NCI-H510A (cell line): ENCODE measurements at places on chromosomes 5 and 9.

DNA sequence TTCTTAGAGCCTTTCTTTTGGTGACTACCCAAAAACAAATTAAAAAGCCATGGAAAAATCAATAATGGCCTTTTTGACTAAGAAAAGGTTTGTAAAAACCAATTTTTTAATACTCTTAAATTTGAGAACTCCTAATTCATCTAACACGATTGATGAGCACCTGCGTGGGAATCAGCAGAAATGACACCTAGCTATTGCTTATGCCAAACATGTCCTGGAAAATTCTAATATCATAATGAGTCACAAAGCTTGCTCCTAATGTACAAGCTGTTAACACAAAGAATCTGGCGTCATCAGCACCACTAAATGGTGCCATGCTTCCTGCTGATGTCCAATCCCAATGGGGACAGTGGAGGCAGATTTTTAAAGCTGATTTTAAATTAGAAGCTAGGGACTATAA, 146.2 kb upstream of the LRRTM2 start:
- no peak for DNase-seq

DNA sequence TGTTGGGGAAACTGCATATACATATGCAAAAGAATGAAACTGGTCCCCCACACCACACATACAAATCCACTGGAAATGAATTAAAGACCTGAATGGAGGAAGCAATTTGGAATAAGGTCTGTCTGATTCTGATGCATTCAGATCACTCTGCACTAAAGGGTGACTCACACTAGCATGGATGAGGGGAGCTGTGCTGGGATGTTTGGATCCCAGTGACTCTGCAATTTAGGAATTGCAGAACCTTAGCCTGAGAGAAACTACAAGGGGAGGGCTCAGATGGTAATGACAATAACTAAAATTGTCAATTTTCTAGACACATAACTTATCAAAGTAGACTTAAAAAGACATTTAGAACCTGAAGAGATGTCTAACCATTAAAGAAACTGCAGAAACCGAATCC, 312.0 kb downstream of the CDK5RAP2 start:
- no peak for DNase-seq

DNA sequence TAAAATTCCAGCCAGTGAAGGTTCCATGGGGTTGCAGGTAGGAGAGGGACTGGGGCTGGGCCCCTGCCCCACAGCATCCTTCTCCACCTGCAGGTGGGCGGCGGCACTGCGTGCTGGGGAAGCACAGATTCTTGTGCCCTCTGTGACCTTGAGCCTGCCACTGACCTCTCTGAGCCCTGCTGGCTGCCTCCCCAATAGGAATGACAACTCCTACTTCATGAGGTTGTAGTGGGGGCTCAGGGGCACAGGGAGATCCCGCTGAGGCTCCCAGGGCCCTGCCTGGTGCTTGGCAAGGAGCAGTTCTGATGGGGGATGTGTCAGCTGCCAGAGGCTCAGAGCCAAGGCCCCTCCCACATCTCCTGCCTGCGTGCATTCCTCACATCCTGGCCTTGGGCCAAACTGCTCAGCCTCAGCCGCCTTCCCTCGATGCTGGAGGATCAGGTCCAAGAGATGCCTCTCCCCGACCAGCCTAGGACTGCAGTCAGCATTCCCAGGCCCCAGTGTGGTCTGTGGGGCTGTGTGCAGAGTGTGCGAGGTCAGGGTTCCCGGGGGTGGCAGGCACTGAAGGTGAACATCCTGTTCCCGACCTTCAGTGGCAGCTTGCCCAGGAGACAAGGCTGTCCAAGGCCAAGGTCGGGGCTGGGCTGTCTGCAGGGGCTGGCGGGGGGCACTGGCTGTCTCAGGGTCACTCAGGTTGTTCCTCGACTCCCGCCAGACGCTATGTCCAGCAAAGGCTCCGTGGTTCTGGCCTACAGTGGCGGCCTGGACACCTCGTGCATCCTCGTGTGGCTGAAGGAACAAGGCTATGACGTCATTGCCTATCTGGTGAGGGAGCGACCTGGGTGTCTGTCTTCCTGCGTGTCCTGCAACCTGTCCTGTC, 7.0 kb downstream of the ASS1 start:
- peak; percentile 73 for DNase-seq

DNA sequence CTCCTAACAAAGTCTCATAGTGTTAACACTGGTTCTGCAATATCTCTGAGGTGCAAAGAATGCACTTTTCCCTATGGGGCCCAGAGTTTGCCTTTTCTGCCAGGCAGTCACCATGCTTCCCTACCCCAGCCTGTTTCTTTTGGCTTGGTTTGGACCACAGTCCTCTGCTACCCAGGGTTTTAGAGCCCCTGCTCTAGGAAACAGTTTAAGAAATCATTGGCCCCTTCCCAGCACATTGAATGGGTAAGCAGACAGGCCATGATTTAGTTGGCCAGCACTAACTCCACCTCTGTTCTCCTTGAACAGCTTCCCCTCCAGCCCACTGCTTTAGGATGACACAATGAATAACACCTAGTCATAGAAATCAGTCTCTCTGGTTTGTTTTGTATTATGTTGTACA, 73.2 kb downstream of the UBAP1 start:
- no peak for DNase-seq

- DNase-seq, result no peak
These were observed 41.0 kb upstream of the FBN2 start for GRCh38 chr5:128579093-128579492.

DNA sequence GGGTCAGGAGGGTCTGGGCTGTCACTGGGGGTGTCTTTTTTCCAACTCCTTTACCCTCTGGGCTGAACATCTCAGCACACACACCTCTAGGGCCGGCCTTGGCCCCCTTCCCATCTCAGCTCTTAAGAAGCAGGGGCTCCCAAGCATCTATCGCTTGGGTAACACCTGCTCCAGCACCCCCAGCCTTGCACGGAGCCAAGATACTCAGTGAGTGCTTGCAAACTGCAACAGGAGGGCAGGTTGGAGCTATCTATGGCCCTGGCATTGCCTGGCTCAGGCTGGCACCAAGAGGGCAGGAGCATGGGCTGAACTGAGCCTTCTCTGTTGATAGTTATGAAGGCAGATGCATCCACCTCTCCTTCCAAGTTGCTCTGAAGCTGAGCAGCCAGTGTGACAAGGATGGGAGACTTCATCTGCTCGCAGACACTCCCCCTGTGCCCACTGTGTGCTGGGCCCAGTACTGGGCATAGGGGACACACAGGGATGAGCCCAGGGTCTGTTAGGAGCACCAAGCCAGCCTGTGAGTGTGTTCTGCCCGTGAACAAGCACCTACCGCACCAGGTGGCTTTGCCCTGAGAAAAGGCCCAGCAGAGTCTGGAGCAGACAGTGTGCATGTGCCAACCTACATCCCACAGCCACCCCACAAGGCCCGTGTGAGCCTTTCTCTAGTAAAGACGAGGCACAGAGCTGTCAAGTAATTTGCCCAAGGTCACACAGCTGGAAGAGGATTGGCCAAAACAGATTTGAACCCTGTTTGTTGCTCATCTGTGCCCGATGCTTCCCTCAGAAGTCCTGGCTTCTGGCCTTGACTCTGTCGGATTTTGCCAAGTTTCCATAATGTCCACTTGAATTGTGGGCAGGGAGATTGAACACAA, 58.2 kb downstream of the PHF2 start:
- no peak for DNase-seq

DNA sequence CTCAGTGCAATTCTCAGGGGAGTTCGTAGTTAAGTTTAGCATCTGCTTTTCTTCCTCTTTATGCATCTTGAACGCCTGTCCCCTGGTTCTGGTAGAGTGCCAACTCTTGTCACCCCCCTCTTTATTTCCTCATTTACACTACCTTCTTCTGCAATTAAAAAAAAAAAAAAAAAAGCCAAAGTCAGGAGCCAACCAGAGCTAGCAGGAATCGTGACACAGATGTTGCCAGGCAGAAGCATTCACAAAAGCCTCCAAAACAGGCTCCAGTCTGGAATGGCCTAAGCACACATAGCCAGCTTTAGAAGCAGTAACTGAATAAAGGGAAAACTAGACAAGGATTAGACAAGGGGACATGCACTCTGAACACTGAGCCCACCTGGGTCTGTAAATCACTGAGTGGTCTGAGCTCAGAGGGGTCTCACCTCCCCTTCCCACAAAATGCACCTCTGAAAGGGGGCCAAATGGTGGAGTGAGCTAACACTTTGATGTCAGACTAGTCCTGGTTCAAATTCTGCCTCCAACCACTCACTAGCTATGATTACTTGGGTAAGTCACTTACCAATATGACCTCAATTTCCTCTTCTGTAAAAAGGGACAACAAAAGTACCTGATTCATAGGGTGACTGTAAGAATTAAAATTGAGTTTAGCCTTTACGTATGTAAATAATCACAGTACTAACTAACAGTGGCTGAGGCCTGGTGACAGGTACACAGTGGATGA, 2.0 kb downstream of the CD74 start:
- DNase-seq, result no peak

- no peak for DNase-seq
These were observed 98.7 kb downstream of the CCDC192 start for GRCh38 chr5:127801751-127802476.

- DNase-seq, result no peak
These were observed 134.6 kb downstream of the EDIL3 start for GRCh38 chr5:84249918-84250630.

- no peak for DNase-seq
These were observed 88.2 kb upstream of the CACNA1B start for GRCh38 chr9:137789295-137789895.

DNA sequence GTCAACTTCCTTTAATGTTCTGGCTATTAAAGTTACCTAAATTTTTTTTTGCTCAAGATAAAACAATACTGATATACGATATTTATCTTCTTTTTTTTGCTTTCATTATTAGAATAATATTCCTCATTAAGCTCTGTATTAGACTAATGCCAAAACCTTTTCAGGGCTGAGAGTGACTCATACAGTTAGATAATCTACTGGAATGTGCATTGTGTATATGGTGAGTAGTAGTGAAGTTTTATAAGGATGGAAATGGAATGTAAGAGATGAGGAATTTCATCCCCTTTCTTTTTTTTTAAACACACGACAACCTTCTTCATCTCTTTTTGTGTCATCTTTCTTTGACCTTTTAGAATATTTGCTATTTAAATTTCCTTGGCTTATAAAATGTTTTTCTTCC, 268.6 kb downstream of the ISL1 start:
- DNase-seq, result no peak

GRCh38 chr5:168853972-168854371, 274.8 kb upstream of the PANK3 start:
- DNase-seq, result no peak

- no peak for DNase-seq
These were observed 921.1 kb upstream of the EDIL3 start for GRCh38 chr5:85305766-85306165.
